MG63 (cell line): ENCODE measurements at places on chromosomes 12 and 14. TPM values are rescaled to one million over a fixed set of nuclear protein-coding genes. Genes with fewer than 3 reads are reported as not detected.

DNA sequence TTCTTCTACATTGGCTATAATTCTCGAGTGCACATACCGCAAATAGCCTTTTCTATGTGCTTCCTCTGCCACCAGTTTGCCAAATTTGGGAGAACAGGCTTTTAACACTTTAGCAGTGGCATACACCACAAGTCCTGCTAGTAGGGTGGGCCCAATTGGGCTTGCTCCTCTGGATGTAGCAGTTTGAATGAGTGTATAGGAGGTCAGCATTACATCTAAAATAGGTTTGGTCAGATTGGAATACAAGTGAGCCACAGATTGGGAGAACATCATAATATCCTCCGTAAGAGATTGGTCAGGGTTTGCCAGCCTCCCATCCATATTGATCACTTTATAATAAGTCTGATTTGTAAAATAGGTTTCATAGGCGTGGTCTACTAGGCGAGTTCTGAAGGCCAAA is 902 bp downstream of the ABCD2 start:
- no peak for DNase-seq

DNA sequence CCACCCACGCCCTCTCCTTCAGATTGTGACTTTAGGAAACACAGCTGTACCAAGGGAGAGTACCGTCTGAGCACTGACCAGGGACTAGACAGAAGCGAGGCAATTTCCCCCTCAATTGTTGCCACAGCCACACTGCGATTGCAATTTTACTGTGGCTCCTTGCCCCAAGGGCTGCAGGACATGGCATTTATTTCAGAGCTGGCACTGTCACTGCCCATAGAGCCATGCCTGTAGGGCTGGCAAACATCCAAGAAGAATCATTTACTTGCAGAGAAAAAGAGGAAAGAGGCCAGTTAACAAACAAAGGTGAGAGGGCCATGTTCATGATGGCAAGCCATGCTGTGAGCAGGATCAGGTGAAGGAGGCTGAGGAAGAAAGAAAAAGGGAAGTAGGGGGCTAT is 129.6 kb downstream of the EMP1 start:
- DNase-seq, result no peak

Gene RD3L
- total RNA-seq, result not detected in 2 replicates

Gene GLIPR1L1
- not detected in 2 replicates for total RNA-seq

DNA sequence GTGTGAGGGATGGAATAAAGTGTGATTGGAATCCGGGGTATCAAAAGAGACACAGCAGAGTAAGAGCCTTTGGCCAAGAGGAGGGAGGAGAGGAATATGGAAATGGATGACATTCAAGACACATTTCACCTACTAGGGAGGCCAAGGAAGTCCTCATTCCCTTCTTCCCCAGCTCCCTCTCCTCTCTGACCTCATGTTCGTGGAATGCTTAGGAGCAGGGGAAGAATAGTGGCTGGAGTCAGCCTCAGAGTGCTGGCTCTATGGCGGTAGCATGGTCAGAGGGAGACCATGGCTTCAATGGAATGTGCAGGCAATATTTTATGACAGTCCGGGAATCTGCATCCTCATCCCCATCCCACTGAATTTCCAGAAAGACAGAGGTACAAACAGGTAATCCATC is 196.6 kb downstream of the EGLN3 start:
- DNase-seq, result peak; percentile 3

GRCh38 chr12:27002141-27002540 is 12.0 kb downstream of the TM7SF3 start:
- no peak for DNase-seq

DNA sequence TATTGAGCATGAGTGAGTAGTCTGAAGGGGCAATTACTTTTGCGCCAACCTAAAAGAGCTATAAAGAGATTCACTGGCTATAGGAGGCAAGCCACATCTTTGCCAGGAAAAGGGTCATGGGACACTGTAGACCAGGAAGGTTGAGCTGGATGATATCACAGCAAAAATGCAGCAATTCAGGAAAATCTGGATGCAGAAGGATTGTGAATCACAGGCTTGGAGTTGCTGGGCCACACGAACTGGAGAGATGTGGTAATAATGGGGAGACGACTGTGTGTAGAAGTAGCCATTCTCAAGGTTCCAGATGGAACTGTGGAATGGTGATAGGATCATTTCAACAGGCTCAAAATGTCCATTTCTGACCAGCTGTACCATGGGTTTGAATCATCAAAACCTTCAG is 151.4 kb upstream of the DAAM1 start:
- DNase-seq, result no peak

- DNase-seq, result no peak
These were observed 121.6 kb downstream of the NCOR2 start for GRCh38 chr12:124445826-124446225.

GRCh38 chr14:69928111-69928523 is 48.9 kb downstream of the SMOC1 start:
- peak; percentile 95 for DNase-seq

DNA sequence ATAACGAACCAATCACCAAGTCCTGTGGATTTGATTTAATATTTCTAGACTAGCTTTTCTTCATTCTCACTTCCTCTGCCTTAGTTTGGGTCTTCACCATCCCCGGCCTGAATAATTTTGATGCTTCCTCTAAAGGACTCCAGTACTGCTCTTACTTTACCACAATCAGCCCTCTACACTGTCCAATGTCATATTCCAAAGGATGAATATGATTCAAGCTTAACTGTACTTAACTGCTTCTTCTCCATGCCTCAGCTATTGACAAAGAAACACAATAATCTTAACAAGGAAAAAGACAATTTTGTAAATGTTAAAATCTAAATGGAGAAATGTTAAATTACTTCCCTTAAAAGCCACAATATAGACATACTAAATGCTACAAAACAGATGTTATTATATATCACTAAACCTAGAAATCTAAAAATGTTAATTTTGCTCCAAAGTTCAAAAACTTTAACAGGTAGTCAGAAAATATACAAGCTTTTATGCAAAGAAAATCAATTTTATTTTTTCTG is 70.2 kb downstream of the STXBP6 start:
- no peak for DNase-seq

- DNase-seq, result no peak
These were observed 8.1 kb downstream of the APPL2 start for GRCh38 chr12:105227879-105228278.

- peak; percentile 65 for DNase-seq
These were observed 199.3 kb downstream of the ITPR2 start for GRCh38 chr12:26633591-26634210.

DNA sequence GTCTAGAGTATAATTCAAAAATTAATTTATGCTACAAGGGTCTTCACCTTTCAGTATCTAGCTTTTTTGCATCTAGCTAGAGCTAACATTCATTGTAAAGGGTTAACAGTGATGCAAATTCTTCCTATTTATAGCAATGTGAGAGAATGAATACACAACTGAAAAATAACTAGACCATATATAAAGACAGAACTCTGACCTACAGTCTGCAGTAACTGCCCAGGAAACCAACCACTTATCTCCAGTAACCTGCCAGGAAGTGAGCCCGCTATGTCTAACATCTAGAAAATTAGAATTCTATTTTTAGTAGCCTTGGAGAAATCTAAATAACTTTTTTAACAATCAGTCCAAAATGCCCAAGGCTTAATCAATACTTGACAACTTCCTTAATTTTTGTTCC is 1021.9 kb downstream of the LRFN5 start:
- DNase-seq, result no peak

DNA sequence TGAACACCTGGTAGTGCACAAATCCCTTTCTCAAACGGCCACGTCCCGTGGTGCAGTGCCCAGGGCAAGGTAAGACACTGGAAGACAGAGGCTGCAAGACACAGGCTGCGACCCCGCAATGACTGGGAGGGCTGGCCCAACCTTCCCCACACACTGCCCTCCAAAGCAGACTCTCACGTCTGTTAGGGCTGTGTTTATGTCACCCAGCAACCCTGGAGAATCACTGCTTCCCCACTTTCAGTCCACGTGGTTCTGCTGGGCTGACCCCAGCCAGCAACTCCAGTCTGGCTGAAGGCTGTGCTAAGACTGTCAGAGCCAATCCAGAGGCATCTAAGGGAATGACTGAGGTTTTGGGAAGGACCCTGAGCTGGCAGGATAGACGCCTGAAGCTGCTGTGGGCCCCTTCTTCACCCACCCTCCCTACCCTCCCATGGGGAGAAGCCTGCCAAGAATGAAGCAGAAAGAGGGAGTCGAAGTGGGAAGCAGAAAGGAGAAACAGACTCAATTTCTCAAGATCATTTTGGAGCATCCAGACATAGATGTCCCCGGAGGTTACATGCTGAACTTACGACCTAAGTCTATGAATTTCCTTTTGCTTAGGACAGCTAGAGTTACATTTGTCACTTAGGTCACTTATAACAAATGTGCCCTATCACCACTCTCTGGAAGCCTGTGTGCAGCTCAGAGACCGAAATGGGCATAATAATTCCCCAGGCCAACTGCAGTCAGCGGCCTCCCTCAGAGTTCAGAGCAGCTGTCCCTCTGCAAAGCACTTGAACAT is 11.7 kb downstream of the KDM2B start:
- DNase-seq, result no peak

GRCh38 chr14:64232095-64232838 is 61.9 kb downstream of the ESR2 start:
- DNase-seq, result peak; percentile 56

DNA sequence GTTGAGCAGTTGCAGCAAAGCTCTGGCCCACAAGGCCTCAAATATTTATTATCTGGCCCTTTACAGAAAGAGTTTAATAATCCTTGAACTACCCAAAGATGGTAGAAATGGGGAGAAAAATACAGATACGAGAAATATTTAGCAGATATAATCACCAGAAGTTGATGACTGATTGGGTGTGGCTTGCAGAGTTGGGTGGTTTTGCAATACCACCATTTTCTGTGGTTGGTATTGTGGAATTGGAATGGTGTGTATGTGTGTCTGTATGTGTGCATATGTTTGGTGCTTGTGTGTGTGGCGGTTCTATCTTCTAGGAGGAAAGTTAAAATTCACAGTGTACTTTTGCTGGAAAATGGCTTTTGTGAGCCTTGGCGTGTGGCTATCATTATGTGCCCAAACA is 85.4 kb upstream of the MANSC4 start:
- DNase-seq, result no peak

GRCh38 chr14:101127224-101127623 is 223.7 kb upstream of the RTL1 start:
- DNase-seq, result no peak

DNA sequence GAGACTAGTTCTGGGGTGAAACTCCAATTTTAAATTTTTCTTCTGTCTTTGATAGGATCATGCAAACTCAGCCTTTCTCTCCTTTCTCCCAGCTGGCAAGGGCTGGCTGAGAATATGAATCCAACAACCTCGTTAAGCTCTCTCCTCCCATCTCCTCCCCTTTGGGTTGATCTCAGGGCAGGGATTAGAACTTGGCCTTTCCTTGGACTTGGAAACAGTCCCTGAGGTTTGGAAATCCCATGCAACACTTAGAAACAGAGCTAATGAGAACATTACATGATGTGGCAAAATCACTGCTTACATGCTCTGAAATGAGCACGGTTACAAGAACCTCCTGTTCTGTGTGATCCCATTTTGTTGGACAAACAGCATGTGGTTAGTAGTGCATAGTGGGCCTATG is 31.6 kb downstream of the ACACB start:
- no peak for DNase-seq

Gene TRIAP1
- total RNA-seq, result 40.3 and 41.4 TPM in 2 replicates

Gene RNASE3
- total RNA-seq, result not detected in 2 replicates

- DNase-seq, result no peak
These were observed 200.3 kb upstream of the PLEKHG7 start for GRCh38 chr12:92502417-92503028.

Gene SLC22A17
- 6.1 TPM in 1 of 2 replicates, not detected in the other for total RNA-seq

DNA sequence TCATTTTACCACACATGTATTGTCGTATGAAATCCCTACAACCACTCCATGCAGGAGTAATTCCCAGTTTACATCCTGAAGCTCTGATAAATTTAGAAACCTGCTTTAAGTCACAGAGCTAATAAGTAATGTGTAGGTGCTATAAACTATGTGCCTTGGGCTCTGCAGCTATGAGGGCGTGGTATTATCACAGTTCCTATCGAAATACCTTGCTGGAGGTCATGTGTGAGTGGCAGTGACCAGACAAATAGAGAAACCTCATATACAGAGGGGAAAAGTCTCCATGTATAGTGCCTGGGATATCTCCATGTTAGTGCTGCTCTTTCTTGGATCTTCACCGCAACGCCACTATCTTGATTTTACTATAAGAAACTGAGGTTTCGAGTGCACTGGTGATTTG is 883 bp upstream of the TBC1D15 start:
- no peak for DNase-seq

DNA sequence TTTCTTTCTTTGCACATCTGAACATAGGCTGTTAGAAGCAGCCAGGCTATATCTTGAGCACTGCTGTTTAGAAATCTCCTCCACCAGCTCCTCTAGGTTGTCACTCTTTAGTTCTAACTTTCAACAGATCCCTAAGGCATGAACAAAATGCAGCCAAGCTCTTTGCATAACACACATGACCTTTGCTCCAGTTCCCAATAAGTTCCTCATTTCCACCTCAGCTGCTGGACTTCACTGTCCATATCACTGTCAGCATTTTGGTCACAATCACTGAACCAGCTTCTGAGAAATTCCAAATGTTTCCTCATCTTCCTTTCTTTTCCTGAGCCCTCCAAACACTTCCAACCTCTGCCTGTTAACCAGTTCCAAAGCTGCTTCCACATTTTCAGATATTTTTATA is 27.6 kb upstream of the C14orf132 start:
- no peak for DNase-seq
